Activated CD4-positive, alpha-beta T cell treated with anti-CD3 and anti-CD28 coated beads for 48 hours (primary cell): ENCODE measurements at places on chromosomes 7 and 10.

GRCh38 chr10:124533266-124533665 lies 71.6 kb downstream of the LHPP start:
- DNase-seq = no peak

DNA sequence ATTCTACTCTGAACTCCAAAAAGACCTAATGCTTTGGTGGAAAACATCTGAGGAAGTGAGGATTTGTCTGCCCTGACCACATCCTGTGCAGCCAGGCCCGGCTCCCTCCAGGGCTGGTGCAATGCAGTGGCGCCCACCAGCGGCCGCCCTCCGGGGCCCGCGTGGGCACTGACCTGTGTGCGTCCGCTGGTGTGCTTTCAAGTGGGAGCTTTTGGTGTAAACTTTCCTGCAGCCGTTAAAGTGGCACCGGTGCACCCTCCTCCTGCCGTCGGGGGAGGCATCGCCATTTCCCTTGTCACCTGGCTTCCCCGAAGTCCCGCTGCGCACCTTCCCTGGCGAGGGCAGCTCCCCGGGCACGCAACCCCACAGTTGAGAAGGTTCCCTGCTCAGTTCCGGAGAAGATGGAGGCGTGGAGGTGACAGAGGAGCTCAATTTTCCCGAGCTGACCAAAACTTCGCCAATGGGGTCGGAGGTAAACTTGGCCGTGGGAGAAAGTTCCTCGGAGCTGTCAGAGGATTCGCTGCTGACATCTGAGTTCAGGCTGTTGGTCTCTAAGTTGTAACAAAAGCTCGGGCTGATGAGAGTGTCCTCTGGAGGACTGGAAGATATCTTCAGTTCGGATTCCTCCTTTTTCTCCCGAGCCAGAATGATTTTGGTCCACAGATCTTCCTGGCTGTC lies 3.4 kb downstream of the KLF6 start:
- peak; percentile 58 for DNase-seq

GRCh38 chr7:112959276-112959675 lies 127.4 kb downstream of the GPR85 start:
- DNase-seq = no peak

DNA sequence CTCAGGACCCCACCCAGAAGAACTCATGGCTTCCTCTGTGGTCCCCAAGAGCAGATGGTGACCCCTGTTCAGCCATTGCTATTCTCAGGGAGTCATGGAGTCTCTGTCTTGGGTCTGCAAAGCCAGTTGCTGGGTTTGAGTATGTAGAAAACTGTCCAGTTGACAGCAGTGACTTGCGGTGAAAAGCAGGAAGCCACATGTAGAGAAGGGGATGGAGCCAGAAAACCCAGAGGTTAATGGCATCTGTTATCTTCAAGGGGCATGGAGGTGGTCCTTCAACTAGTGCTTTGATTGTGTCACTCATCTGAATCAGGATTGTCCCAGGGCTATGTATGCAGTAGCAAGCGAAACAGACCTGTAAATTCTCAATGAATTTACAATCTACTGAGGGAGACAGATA lies 86.3 kb upstream of the STK17A start:
- DNase-seq = no peak

DNA sequence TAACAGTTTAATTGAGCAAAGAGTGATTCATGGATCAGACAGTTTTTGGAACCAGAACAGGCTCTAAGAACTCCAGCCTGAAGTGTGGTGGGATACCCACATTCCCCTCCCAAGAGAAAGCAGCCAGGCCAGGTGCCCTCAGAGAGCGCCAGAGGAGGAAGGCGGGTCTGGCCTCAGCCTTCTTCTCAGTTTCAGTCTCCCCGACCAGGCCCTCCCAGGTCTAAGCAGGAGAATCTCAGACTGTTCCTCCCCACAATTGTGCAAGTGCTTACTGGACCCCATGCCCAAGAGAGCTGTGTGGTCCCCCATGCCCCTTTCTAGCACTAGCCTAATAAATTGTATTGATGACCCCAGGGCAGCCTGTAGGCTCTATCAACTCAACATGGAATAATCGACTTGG lies 25.6 kb downstream of the PPIF start:
- DNase-seq = no peak

- no peak for DNase-seq
These were observed 145.3 kb downstream of the SEMA3A start for GRCh38 chr7:84049071-84049836.
